HFF-Myc (cell line): ENCODE measurements at places on chromosomes 4 and X.
A peak's percentile ranks its signal among the peaks of the same experiment; 100 is the strongest.

DNA sequence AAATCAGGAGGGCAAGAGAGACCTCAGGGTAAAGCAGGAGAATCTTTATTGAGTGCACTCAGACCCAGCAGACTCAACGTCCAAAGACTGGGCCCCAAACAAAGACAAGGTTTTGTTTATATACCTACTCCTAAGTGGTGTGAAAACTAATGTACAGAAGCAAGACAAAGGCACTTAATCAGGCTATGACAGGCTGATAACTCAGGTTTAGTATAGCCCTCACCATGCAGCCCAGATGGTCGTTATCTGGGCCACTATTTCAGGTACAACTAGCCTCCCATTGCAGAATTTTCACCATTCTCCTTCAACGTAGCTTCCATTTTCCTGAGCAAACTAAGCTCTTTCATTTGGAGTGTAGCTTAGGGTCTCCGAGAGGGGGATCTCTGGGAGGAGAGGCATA is 36.9 kb downstream of the SULT1E1 start:
- DNase-seq: no peak

DNA sequence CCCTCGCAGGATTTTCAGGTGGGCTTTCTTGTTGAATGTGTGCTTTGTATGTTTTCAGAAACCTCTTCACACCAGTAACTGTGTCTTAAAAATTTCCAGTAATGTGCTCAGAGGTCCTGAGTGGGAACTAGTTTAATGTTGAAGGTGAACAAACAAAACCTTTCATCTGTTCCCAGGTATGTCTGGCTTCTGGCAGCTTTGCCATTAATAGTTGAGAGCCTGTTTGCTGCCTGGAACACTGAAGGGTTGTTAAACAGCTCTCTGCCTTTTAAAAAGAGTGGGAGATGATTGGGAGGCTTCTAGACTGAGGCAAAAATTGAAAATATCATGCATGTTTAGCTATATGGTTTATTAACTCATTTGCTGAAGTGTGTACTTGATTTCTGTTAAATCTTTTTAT is 161.2 kb upstream of the AGTR2 start:
- no peak for DNase-seq

DNA sequence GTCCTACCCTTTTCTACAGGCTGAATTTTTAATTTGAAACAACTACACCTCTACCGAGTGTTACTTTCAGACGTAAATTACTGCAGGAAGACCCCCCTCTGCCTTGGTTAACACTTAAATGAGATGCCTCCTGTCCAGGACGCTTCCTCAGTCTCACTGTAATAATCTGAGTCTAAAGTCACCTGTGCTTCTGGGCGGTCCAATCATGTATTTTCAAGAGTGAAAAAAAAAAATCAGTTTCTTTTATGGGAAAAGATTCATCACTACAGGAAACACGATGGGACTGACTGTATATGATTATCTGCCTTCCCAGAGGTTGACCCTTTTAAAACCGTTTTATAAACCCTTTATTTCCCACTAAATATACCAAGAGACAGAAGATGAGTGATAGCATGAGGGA is 776 bp downstream of the RBM47 start:
- DNase-seq: no peak

DNA sequence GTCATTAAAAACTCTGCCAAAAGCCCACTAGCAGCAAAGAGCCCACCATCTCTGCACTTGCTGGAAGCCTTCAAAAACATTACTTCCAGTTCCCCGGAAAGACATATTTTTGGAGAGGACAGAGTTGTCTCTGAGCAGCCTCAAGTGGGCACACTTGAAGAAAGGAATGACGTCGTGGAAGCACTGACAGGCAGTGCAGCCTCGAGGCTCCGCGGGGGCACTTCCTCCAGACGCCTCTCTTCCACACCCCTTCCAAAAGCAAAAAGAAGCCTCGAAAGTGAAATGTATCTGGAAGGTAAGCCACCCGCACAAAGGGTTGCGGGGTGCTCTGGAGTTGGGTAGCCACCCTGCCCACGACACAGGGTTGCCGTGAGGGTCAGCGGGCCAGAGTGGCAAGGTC is 25.9 kb downstream of the OFD1 start:
- no peak for DNase-seq

GRCh38 chr4:113733685-113734084 is 27.9 kb downstream of the CAMK2D start:
- DNase-seq: no peak

- DNase-seq: peak; percentile 97
These were observed 67.9 kb downstream of the PPP3CA start for GRCh38 chr4:101279377-101279871.

GRCh38 chrX:101430457-101431078 is 22.5 kb downstream of the HNRNPH2 start:
- DNase-seq: no peak

GRCh38 chr4:141248029-141248428 is 27.3 kb downstream of the ZNF330 start:
- DNase-seq: peak; percentile 22

GRCh38 chr4:110458494-110459266 is 17.3 kb upstream of the ENPEP start:
- no peak for DNase-seq

- DNase-seq: no peak
These were observed 22.0 kb downstream of the ADH7 start for GRCh38 chr4:99413140-99413539.

- DNase-seq: no peak
These were observed 9.9 kb downstream of the TADA2B start for GRCh38 chr4:7052923-7053715.

- no peak for DNase-seq
These were observed 100.2 kb upstream of the CXCL13 start for GRCh38 chr4:77505275-77505957.

DNA sequence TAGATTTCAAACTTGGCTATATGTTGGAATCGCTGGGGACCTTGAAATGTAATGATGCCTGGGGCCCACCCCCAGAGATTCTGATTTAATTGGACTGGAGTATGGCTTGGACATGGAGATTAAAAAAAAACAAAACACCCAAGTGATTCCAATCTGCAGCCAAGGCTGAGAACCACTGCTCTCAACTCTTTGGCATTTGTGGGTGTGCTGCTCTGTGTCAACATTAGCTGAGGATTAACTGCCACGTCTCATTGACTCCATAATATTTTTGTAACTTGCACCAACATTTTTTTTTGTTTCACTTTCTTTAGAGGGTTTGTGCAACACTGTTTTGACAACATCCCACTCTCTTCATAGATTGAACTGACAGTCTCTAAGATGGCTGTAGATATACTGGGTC is 41.1 kb upstream of the PDK3 start:
- no peak for DNase-seq

DNA sequence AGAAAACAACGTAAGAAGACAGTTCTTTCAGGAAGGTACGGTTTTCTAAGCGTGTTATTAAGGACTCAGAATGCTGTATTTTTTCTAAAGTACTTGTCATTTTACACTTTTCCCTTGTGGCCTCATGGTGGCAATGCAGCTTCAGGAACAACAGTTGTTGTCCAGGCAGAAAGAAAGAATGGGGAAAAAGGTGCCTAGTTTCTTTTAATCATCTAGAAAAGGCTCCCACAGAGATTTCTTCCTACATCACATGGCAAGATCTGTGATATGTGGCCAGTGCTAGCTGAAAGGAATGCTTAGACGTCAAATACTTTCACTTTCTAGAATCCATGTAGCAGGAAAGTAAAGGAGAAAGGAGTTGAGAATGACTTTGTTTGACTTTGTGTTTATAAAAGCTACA is 49.0 kb upstream of the TRAM1L1 start:
- no peak for DNase-seq

- DNase-seq: no peak
These were observed 159.5 kb downstream of the UGT8 start for GRCh38 chr4:114758066-114758465.

DNA sequence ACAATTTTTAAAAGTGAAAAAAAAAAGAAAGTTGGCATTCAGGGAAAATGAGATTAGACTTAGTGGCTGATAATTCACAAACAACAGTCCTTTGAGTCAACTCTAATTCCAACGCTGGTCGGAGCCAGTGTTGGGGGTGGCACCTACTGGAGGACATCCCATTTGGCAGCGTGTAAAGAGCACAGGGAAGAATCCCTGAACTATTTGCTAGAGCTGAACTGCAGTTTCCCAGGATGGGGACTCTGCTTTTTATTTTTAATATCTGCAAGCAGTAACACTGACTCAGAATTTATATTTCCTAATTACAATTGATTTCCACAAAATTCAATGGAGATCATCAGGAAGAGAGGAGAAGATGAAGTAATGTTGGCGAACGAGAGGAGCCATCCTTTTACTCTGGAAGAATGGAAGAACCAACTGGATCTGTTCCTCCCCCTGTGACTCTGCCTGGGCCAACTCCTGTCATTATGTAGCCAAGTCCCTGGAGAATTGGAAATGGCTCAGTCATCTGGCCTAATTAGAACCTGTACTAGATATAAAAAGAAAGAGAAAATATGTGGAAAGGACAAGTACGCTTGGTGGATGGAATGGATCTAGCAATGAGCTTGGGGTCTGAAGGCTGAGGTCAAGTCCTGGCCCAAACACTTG is 76.7 kb downstream of the IRF2 start:
- no peak for DNase-seq

DNA sequence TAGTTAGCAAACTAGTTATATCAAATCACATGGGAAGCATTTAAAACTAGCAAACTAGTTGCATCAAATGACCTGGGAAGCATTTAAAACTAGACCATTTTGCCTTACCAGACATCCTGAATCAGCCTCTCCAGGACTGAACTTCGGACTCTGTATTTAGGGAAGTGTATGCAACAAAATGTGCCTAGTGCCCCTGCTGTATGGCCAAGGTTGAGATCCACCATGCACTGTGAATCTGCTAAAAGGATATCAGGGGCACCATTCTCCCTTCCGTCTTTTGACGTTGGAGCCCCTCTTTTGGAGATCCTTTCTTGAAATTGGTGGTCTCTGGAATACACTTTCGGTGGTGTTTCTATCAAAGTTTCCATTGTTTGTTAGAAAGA is 49.5 kb downstream of the CCNI start:
- no peak for DNase-seq

- DNase-seq: no peak
These were observed 1064.4 kb downstream of the PCDH7 start for GRCh38 chr4:31784558-31784957.

DNA sequence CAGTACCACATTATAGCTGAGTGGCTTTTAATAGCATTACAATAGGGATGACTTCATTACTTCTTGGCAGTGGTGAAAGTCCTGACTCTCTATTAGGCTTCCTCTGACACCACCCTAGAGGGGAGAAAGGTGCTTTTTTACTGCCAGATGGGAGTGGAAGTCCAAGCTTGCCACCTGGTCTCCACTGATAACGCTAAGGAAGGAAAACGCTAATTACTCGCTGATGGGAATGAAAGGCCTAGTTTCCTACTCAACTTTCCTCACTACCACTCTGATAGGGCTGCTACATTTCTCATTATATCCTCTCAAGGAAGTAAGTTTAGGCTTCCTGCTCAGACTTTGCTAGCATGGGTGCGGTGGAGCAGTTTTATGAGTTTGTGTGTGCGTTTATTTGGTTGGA is 62.3 kb upstream of the PAGE3 start:
- DNase-seq: no peak

- DNase-seq: no peak
These were observed 2008.5 kb upstream of the TENM3 start for GRCh38 chr4:180234730-180235129.

DNA sequence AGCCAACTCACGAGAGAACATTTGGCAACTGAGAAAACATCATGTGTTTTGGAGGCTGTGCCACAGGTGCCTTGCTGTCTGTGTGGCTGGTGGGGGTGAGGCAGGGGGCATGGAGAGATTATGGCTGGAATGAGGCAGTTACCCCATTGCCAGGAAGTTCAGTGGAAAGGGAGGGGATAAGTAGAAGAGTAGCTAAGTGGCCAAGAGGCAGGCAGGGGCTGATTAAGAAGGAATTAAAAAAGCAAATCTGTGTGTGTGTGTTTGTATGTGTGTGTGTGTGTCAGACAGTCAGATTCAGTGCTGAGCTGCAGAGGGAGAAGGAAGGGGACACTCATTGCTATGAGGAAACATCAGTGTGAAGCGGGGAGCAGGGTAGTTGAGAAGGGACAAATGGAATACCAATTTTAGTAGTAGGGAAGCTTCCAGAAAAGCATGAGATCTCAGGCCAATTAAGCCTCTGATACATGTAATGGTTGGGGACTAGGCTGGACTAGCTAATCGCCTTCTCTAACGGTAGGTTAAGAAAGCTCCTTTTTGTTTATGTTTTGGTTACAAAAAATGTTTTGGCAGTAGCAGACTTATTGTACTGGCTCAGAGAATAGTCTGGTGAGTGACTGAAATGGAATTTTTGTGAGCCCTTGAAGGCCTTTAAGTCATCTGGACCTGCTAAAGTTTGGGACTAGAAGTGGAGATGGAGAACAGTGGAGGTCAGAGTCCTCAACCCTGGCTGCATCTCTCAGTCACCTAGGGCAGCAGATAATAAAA is 18.5 kb downstream of the TMEM164 start:
- no peak for DNase-seq

- no peak for DNase-seq
These were observed 11.4 kb downstream of the NR3C2 start for GRCh38 chr4:148430854-148431253.

- no peak for DNase-seq
These were observed 224.7 kb upstream of the DCAF8L1 start for GRCh38 chrX:28205905-28206304.

DNA sequence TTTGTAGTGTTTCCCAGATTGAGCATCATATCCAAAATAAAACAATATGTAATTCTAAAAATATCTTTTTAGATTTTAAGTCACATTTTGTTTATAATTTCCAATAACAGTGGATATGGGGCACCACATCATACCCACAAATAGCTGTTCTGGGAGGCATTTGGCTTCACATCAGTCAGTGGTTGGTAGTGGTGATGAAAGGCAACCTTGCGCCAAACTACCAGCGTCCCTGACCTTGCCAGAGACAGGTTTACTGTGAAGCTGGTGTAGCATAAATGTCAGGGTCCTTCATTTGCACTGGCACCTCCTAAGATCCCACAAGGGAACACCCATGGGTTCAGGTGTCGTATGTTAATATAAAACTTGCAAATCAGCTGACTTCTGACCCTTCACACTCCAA is 222.2 kb downstream of the DCTD start:
- DNase-seq: no peak

- DNase-seq: no peak
These were observed 186.7 kb downstream of the PALLD start for GRCh38 chr4:168683595-168683994.

GRCh38 chrX:149688552-149688951 is 23.3 kb upstream of the MAGEA11 start:
- DNase-seq: no peak

DNA sequence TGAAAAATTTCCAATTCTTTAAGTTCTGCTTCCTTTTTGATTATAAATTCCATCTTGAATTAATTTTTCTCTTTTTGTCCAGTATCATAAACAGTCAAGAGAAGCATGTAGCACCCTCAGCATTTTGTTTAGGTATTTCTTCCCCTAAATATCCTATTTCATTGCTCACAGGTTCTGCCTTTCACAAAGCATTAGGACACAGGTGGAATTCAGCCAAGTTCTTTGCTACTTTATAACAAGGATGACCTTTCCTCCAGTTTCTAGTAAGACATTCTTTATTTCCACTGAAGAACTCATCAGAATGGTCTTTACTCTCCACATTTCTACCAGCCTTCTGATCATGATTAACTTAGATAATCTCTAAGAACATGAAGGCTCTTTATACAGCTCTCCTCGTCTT is 7.4 kb downstream of the SLC9B1 start:
- peak; percentile 16 for DNase-seq

- no peak for DNase-seq
These were observed 13.1 kb downstream of the GASK1B start for GRCh38 chr4:158159718-158160094.

- DNase-seq: no peak
These were observed 200.0 kb upstream of the LDB2 start for GRCh38 chr4:17098401-17098800.
